ENCODE measurements at places on chromosomes 11 and 22.

DNA sequence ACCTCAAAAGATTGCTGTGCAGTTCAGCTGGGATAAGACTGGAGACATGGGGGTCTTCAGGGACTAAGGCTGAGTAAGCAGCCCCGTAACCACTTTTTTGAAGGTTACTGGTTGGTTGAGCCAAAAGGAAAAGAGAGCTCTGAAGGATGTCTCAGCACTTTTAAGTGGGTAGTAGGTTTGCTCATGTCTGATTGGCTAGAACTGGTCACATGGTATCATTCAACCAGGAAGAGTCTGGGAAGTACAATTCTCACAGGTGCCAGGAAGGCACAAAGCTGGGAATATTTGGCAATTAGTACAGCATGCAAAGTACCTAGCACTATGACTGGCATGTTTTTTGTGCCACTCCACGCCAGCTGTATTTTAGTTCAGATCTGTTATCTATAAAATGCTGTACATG, 58.1 kb downstream of the SNX19 start:
- no peak for DNase-seq

DNA sequence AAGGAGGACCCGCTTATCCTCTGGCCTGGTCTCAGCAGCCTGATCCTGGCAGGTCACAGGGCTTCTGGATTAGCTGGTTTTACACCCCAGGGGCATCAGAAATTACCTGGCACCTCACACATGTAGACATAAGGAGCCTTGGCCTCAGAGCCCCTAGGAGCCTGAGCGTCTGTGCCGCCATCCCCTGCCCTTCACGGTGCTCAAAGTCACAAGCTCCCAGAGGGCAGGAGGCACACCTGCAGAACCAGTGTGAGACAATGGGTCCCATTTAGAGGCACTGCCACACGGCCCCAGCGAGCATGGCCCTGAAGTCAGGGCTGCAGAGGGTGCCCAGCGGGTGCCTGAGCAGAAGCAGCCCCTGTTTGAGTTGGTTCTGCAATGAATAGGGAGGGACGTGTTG, 3.9 kb downstream of the DGKZ start:
- DNase-seq: no peak

- no peak for DNase-seq
Measured at GRCh38 chr11:11498195-11498594, 123.6 kb downstream of the GALNT18 start.

DNA sequence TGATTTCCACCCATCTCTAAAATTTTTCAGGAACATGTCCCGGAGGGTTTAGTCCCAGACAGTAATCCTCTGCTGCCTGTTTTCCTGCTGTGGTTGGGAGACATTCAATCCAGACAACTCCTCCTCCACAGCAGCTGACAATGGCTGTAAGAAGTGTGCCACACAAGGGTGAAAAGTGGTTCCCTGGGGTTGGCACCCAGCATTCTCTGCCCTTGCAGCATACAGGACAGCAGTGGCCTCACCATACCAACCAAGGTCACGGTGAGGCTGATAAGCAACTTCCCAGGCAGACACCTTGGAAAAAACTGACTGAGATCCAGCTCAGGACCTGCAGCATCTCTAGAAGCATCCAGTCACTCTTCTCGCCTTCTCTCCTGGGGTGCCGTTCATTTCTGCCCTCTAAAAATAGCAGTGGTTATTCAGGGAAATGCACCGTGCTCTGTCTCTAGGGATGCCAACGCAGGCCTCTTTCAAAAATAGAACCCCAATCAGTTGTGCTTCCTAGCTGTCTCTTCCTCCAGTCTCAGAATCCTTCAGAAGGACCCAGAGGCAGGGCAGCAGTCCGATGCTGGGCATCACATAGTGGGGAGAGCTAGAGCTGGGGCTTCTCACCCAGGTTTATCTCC, 241.0 kb downstream of the TENM4 start:
- no peak for DNase-seq

DNA sequence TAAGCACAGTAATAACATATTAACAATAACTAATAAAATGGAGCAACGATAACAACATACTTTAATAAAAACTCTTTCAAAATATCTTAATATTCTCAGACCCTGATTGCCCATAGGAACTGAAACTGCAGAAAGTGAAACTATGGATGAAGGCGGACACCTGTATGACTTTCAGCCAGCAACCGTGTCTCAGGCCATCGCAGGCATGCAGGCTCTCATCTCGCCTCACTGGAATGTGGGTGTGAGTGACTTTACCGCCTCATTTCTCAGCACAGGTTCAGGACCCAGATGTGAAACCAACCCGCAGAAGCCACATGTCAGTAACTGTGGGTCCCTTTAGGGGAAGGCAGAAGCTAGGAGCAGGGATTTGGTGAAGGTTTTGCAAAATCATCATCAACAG, 539.1 kb downstream of the FAM181B start:
- no peak for DNase-seq

GRCh38 chr11:64339754-64340408, at the start of gene CCDC88B:
Gene CCDC88B (plus strand): TSS chr11:64340204. CDS start chr11:64340267, 63 bp downstream.
- DNase-seq: no peak

GRCh38 chr11:94130298-94131046, 1.8 kb downstream of the PANX1 start:
- DNase-seq: no peak

DNA sequence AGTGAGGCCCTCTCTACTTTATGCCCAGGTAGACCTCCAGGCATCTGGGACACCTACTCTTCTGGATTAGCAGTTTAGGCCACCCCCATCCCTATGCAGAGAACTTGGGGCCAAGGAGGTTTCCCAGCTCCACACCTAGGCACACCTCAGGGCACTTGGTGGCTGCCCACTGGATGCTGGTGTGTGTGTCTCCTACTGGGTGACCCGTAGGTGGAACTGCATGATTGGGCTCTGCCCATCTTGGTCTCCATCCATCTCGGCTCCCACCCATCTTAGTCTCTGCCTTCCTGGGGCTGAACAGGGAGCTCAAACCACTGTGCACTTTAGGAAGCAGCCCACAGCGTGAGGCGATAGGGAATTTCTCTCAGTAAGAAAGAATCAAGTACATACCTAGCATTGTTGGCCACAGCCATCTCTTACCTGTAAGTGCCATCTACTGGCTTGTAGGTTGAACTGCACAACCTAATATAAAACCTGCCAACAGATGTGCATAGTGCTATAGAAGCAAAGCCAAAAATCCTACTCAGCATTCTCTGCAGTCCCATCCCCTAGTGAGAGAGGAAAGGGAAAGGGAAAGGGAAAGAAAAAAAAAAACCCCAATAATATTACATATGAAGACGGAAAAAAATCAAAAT, 61.6 kb upstream of the PTPN5 start:
- DNase-seq: no peak

GRCh38 chr11:86669424-86669823, 3.0 kb downstream of the ME3 start:
- no peak for DNase-seq

DNA sequence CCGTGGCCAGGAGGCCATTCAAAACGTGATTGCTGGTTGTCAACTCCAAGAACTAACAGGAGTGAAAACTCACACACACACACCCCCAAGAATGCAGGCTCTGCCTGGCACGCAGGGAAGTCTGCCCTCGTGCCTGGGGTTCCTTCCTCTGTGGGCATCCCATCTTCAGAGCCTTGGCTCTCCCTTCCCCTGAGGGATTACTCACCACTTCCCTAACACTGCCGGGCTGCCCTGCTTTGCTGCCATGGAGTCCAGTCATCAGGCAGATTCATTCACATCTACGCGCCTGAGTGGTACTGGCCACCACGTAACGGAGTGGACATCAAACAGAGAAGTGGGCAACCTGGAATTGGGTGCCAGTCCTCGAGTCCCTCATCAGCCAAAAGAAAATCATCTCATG, 120.7 kb upstream of the TMEM45B start:
- DNase-seq: peak; percentile 10

GRCh38 chr11:68273026-68273738, 1.4 kb upstream of the C11orf24 start:
- no peak for DNase-seq

DNA sequence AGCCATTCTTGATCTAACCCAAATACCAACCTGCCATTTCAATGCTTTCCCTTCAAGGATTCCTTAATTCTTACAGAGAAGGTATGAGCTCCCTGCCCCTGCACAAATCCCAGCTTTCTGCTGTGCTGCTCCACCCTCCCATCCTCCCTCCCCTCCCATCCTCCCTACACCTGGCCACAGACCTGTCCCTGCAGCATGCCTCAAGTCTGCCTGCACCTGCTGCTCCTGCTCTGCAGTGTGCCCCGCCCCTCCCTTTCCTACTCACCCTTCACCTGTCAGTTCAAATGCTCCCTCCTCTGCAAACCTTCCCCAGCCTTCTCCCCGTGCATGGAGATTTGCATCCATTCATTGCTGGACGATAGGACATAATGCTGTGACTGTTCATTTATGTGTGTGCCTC, 139.9 kb upstream of the NARS2 start:
- no peak for DNase-seq

- DNase-seq: no peak
Measured at GRCh38 chr11:32855601-32856000, 25.9 kb downstream of the PRRG4 start.

GRCh38 chr11:86159581-86159891, 85.0 kb upstream of the EED start:
- no peak for DNase-seq

GRCh38 chr11:118411530-118411929, 10.1 kb downstream of the ATP5MG start:
- no peak for DNase-seq

GRCh38 chr22:17875156-17875555, 100.9 kb upstream of the BID start:
- no peak for DNase-seq

DNA sequence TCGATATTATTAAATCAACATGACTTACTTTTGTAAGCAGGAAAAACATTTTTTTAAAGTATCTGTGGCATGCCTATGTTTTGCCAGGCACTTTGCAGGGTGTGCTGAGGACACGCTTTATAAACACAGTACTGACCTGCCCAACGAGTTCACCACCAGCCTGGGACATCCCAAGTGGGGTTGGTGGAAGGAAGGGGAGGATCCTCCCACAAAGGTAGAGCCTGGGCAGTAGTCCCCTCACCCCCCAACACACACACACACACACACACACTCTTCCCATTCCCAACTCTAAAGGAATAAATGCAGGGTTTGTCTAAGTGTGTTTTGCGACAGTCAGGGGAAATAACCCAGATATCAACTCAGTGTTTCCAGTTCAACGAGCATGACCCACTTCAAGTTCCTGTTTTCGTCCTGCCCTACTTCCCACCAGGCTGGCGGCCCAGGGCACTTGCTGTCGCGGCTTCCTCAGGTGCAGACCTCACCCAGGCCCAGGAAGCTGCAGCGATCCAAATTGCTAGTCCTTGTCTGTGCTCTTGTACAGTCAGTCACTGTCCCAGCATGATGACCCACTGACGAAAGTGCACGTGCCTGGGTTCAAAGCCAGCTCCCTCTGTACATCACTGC, 3.1 kb downstream of the CERK start:
- no peak for DNase-seq

DNA sequence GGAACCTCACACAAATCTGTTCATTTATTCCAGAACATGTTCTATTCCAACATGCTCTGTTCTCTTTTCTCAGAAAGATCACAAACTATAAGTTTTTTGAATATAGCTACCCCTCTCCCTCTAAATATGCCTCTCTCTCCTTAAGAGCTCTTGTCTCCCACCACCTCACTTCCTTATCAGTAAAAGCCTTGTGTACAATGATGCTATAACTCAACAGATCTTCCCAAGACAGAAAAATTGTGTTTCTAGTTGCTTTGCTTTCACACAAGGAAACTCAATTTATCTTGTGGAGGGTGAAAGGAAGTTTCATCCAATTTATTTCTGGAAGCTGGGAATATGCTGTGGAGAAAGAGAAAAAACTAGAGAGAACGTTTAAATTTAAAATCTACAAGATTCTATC, 64.4 kb downstream of the FAM76B start:
- DNase-seq: no peak

DNA sequence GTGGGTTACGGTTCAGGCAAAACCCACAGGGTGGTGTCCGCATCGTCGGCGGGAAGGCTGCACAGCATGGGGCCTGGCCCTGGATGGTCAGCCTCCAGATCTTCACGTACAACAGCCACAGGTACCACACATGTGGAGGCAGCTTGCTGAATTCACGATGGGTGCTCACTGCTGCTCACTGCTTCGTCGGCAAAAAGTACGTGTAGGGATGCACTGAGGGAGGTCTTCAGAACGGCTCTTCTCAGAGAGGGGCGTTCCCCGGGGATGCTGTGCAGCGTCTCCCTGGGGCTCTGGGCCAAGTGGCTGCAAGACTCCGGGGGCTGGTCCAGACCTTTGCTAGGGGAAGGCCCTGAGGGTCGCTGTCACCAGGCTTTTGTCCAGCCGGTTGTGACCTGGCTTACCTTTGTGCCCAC, 1.3 kb downstream of the ACR start:
- DNase-seq: no peak

- no peak for DNase-seq
Measured at GRCh38 chr11:75504501-75504900, 21.2 kb downstream of the GDPD5 start.

DNA sequence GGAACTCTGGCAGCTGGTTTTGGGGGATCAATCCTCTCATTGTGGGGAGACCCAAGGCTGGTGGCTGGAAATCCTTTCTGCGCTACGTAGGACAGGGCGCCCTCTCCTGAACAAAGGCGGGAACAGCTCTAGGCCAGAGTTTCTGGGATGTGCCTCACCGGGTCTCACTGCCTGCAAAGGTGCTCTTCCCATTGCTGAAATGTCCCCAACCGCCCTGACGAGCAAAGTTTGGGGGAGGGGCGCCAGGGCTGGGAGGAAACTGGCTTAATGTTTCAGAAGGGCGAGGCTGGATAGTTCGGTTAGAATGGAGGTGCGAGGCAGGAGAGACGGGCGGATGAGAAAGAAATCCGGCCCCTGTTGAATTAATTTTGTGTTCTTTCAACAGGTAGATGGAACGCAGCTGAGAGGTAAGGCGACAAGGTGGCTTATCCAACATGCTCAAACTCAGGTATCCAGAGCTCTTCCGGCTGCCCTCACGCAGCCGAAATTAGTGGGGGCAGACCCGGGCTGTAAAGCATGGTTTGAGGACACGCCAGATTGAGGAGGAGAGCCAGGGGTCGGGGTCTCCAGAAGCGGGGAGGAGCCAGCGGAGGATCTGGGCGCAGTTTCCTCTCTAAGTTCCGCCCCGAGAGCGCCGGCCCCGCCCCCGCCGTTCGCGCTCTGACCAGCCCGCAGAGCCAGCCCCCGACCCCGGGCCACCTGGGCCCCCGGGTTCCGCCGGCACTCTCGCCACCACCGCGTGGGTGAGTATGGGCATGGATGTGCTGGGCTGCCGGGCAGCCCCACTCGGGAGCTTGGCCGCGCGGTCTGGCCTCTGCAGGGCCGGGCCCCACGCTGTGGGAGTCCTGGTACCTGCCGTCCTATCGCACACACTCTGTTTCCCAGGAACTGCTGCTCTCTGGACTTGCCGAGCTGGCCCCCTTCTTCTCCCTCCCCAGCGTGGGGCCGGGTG, at the start of gene PGAP2:
Gene PGAP2, plus strand, starts transcription at position 652 of the 952 bp plus-strand sequence. CDS start 2,700 bp downstream, outside the sequence.
- DNase-seq: no peak

Measured in glomerular endothelial cell (primary cell).